Fibroblast of villous mesenchyme (primary cell): ENCODE measurements at places on chromosomes 1 and 21.

GRCh38 chr1:171644805-171645483 lies 7.5 kb downstream of the MYOC start:
- DNase-seq = peak; percentile 87

DNA sequence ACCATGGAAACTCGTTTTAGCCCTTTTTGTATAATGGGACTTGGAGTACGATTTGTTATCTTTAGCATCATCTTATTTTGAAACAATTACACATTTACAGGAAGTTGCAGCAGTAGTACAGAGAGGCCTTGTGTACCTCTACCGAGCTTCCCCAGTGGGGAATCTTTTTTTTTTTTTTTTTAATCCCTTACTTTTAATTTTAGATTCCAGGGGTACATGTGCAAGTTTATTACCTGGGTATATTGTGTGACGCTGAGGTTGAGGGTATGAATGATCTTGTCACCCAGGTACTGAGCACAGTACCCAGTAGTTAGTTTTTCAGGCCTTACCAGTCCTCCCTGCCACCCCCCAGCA lies 45.9 kb downstream of the HHAT start:
- DNase-seq = no peak

- DNase-seq = no peak
These were observed 59.3 kb upstream of the PPP2R5A start for GRCh38 chr1:212225871-212226302.

DNA sequence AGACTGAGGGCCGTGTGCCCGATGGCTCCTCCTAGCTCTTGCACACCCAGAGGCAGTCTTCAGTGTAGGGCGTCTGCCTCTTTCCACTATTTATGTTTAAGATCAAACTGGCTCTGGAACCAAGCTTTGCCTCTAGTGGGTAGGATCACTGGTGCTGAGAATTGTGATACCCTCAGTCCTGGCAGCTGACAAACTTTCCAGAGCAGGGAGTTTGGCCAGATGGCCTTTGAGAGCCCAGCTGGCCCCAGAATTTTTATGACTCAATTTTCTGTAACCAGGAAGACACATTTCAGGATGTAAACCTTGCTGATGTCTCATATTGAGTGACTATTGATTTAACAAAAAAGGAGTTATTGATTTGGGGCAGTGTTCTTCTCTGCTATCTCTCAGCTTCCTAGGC lies 6.7 kb downstream of the COQ8A start:
- no peak for DNase-seq

DNA sequence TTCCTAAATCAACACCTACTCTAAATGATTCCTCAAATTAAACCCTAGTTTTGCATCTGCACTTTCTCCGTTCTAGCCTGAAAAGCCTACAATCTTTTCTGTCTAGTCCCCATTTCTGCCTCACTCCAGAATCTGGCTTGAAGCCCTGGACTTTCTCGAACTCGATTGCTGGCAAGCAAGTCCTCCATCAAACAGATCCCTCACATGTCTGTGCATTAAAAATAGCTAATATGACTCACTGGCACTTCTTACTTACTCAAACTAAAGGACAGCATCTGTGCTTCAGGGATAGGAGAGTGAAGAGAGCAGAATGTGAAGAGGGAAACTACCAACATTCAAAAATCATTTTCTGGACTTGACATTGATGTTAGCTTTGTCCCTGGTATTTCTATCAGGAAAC lies 51.8 kb upstream of the CXADR start:
- peak; percentile 78 for DNase-seq

GRCh38 chr1:160538985-160539651 lies 16.1 kb upstream of the SLAMF6 start:
- DNase-seq = no peak

DNA sequence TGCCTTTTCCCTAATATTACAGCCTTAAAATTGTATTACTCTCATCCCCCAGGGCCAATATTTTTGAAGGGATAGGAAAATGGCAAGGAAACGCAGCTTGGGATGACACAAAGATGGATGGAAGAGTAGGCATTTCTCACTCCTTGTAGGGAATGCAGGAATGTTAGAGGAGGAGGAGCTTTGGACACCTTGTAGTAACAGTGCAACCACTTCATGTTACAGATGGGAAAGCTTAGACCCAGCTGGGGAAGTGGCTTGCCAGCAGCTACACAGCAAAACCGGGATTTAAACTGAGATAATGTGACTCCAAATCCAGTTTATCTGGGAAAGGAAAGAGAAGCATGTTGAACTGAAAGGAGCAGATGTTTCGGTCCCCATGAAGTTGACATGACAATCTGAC lies 473.7 kb upstream of the DAB1 start:
- DNase-seq = no peak
